EL (cell line): ENCODE measurements at places on chromosomes 6 and 20.
A peak's percentile ranks its signal among the peaks of the same experiment; 100 is the strongest.

DNA sequence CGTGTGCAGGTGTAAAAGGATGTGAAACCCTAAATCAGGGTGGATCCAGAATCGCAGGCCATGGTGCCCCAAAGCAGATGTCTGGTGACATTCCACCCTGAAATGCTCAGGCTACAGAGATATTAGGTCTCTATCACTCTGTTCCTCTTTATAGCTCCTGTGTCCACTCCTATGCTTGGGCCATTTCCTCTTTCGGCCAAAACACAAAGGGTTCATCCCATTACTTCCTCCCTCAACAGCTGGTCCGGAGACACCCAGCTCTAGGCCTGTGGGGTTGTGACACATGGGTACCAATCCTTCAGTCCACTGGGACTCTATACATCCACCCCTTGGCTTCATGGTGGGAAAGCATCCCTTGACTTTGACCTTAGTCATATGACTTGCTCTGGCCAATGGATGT is 1.7 kb upstream of the SIGLEC1 start:
- DNase-seq, result no peak

GRCh38 chr6:63899550-63899949 is 263.9 kb downstream of the PHF3 start:
- no peak for DNase-seq

GRCh38 chr6:143882401-143882930 is 18.2 kb downstream of the ZC2HC1B start:
- DNase-seq, result no peak

DNA sequence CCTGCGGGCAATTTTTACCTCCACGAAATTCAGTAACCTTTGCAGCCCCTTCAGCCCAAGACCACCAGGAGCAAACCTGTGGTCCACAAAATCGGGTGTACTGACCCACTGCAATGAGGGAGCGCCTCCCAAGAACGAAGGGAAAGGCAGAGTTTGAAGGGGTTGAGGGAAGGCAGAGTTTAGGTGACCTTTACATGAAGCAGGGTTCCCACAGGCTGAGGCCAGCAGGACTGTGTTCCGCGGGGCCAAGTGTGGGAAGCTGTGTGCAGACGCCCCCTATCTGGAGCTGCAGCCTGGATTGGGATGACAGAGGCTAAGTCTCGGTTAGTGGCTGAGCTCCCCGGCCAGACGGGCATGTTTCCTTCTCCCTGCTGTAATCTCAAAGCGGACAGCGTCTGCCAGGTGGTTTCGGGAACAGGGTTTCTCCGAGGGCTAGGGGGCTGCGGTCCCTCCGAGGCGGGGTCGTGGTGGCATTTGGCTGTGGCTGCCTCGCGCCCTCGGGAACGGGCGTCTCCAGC is 826 bp upstream of the PYGB start:
- DNase-seq, result peak; percentile 79

GRCh38 chr6:128179876-128180438 is 279.1 kb upstream of the THEMIS start:
- DNase-seq, result no peak

DNA sequence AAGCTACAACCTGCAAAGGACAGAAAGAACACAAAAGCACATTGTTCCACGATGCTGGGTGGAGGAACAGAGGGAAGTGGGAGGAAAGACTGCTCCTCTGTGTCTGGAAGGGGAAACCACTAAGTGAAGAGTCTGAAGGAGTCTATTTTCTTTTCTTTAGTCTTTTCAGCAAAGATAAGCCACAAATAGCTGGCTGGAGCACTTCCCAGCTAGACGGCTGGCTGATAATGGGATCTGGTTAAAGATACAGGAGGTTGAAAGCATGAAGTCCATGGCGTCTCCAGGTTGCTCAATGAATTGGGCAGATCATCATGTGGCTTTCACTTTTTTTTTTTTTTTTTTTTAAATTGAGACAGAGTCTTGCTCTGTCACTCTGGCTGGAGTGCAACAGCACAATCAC is 154.0 kb upstream of the KCNG1 start:
- DNase-seq, result no peak
